ENCODE measurements at places on chromosomes 3 and 15.

- no peak for DNase-seq
Observed at GRCh38 chr15:64149424-64149823, 2.1 kb upstream of the SNX22 start.

DNA sequence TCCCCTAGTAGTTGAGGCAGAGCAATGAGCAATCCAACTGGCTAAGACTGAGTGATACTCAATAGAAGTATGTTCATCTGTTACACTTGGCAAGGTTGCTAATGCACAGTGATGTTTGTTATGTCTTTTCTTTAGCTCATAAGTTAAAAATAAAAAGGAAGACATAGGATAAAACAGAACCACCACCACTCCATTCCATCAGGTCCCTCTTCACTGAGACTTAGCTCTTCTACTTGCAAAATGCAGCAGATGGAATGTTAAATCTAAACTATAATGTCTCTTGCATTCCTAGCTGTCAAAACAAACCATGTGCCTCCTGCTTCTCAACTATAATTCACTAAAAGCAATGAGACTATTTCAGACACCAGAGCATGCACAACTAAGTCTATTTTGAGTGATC is 265.6 kb upstream of the UBE2E2 start:
- no peak for DNase-seq

- peak; percentile 87 for DNase-seq
Observed at GRCh38 chr3:195900436-195901355, 7.7 kb downstream of the TNK2 start.

DNA sequence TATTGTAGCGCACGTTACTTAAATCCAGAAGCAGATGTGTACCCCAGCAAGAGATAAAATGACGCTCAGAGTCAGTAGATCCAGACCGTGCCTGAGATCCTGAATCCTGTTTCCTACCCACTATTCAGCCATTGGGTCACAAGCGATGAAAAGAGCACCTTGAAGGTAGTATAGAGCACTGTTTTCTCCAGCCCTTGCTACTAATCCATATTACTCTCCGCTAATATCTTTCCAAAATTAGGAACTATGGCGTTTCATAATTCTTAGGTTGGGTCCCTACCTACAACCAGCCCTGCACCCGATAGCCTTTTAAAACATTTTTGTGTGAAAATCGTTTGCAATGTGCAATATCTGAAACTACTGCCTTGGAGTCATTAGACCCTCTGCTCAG is 596 bp downstream of the BTD start:
- DNase-seq, result no peak

GRCh38 chr3:130085881-130086280 is 4.2 kb downstream of the ALG1L2 start:
- DNase-seq, result no peak

DNA sequence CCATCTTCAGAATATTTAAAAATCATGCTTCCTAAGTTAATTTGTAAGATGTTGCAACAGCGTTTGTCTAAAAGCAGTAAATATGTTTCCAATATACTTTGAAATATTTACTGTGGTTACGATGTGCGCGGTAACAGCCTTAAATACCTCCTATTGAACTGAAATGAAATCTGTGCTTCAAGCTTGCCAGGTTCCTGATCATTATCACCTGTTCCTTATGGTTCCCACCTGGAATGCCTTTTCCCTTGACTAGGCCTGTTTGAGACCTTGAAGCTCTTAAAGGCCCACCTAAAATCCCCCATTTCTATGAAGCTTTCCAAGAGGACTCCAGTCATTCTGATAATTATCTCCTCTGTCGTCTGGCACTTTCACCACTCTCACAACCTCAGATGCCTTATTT is 146.7 kb downstream of the NAALADL2 start:
- DNase-seq, result no peak

- no peak for DNase-seq
Observed at GRCh38 chr3:15428539-15428938, 1.1 kb downstream of the EAF1 start.

DNA sequence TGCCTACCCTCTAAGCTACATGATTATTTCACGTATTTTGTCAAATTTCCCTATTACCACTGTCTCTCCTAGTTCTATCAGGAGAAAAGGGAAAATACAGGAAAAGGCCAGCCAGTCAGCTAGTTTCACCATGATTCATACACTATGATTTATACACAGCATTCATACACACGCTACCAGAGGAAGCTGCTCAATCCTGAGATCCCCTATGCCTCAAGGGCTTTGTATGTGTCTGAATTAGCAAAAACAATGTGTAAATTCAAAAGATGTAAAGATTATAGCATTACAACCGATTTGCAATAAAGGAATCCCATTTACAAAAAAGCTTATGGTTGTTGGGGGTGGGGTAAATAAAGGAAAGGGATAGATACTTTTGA is 3.1 kb upstream of the ACKR4 start:
- DNase-seq, result no peak

DNA sequence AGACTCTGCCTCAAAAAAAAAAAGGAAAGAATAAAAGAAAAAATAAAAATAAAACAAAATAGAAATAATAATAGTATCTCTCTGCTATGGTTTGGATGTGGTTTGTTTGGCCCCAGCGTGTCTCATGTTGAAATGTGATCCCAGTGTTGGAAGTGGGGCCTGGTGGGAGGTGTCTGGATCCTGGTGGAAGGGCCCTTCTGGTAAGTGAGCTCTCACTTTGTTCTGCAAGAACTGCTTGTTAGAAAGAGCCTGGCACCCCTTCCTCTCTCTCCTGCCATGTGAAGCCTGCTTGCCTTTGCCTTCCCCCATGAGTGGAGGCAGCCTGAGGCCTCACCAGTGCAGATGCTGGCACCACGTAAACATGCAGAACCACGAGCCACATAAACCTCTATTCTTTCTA is 26.3 kb downstream of the TMEM44 start:
- no peak for DNase-seq

DNA sequence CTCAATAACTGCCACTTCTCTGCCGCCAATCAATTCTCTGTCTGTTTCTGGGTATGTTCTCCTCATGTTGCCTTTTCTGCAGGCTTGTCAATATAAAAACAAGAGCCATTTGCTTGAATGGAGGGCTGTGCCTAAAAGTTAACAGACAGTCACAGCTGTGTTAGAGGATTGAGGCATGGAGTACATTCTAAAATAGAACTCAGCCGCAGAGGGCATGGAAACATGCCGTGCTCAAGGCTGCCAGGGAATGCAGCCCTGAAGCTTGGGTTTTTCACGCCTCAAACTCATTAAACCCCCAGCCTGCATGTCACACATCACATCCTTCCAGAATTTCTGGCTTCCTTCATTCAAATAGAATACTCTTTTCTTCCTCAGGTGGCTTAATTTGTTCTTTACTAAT is 166.6 kb downstream of the TPRG1 start:
- DNase-seq, result no peak

DNA sequence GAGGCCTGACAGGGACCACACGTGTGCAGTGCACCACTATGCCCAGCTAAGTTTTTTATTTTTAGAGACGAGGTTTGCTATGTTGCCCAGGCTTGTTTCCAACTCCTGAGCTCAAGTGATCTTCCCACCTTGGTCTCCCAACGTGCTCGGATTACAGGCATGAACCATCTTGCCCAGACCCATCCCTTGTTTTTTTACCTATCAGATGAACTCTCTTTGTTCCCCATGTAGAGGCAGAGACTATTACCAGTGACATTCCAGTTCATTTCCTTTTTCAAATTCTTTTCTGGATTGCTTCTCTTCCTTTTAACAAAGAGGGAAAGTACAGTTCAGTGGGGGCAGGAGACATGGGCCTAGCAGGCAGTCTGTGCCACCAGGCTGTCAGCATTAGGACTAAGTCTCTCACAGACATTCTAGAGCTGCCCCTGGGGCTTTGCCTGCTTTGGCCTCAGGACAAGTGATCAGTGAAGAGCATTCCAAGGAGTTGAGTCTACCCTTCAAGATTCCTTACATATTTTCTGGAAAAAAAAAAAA is 103.5 kb upstream of the SLC7A14 start:
- DNase-seq, result no peak

- no peak for DNase-seq
Observed at GRCh38 chr3:146747928-146748327, 142.8 kb upstream of the PLSCR5 start.

DNA sequence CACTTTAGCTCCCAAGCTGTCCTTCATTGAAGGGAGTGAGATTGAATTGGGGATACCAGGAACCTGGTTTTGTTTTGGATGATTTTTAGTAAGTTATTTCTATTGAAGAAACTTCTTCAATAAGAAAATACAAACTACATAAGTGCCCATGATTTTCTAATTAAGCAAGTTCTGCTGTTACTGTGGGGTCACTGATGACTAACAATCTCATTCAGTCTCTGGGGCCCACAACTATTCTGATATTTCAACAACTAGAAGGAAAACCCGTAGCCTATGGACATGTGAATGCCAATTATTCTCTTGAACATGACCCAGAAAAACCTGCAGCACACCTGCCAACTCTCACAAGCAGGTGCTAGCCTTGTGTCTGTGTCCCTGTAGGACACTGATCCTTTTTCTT is 184.6 kb downstream of the DCLK3 start:
- no peak for DNase-seq

DNA sequence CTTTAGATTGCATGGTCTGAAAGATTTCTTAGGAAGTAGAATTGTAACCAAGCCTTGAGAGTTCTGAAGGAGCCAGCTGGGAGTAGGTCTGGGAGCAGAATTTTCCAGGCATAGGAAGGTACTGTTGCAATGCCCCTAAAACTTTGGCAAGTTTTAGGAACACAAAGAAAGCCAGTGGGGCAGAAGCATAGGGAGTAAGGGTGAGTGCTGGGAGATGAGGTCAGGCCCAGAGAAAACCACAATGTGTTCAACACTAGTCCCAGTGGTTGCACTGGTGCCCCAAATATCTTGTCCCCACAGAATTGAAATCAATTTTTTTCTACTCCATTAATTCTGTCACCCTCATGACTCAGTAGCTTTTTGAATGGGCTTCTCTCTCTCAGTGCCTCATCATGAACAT is 120.7 kb upstream of the GALNT15 start:
- DNase-seq, result no peak

DNA sequence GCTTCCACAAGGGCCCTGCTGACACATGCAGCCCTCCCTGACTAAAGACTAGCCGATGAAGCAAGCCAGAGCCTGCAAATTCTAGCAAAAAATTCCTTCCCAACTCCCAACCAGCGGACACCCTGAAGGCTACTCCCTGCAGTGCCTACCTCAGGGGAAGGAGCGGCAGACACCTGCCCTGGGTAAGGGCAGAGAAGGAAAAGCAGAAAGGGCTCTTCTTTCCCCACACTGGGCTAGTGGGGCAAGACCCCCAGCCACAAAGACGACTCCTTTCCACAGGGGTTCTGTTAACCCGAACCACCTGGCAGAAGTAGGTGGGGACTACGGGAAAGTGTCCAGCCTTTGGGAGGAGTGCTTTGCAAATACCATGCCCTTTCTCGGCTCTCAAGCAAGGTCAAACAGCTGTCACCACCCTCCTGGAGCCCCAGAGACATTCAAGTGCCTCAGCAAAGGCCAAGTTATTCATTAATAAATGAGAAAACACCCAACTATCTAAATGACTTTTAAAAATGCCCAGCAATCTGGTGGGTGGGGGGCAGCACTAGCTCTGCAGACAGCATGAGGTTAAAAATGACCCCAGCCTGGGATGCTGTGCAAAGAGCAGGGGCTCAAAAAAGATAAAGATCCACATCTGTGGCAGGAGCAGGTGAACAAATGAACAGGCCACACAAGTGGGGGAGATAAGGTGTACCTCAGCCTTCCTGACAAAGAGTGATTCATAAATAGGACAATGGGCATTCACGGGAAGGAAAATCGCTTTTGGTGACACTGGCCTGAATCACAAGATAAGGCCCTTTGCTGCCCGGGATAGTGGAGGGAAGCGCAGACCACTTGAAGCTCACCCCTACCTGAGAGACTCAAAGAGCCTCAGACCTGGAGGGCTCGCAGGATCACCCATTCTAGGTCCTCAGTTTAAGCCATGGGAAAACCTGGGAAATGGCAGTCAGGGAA is 33.0 kb downstream of the CCDC12 start:
- no peak for DNase-seq

DNA sequence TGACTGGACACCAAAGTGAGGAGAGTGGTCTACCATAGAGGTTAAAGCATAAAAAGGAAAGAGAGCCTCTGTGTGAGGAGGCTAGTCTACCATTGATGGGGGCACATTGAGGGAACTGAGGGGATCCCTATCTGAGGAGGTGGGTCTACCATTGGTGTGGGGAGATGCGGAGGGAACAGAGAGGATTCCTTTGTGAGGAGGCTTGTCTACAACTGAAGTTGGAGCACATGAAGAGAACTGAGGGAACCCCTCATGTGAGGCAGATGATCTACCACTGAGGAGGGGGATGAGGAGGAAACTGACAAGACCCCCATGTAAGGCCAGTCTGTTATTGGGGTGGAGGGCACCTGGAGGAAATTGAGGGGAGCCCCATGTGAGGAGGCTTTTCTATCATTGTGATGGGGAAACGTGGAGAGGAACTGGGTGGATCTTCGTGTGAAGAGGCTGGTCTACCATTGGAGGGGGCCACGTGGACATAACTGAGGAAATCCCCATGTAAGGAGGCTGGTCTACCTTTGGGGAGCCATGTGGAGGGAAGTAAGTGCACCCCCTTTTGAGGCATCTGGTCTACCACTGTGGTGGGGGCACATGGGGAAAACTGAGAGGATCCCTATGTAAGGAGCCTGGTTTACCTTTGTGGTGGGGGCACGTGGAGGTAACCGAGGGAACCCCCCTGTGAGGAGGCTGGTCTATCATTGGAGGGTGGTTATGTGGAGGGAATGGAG is 160.1 kb downstream of the FBLN2 start:
- DNase-seq, result no peak

GRCh38 chr3:128076483-128077201 is 24.4 kb downstream of the SEC61A1 start:
- no peak for DNase-seq

DNA sequence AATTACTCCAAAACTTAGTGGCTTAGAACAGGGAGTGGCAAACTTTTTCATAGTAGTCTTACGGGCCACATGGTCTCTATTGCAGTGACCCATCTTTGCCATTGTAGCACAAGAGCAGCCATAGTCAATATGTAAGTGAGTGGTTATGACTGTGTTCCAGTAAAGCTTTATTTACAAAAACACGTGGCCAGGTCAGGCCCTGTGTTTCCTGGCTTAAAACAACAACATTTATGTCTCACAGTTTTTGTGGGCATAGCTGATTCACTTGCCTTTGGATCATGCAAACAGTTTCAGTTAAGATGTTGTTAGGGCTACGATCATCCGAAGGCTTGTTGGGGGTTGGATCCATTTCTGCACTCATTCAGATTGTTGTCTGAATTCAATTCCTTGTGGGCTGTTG is 103.8 kb downstream of the CHCHD6 start:
- no peak for DNase-seq

GRCh38 chr3:12194209-12194608 is 35.5 kb upstream of the TIMP4 start:
- DNase-seq, result no peak

Data from substantia nigra (tissue), 51 donors.